Activated CD4-positive, alpha-beta T cell treated with anti-CD3 and anti-CD28 coated beads, Interleukin-2, amount 50 U/mL, for 4 hours (primary cell): ENCODE measurements at places on chromosomes 1 and 21.

- DNase-seq: peak; percentile 28
These were observed 556 bp downstream of the GMEB1 start for GRCh38 chr1:28668956-28669723.

DNA sequence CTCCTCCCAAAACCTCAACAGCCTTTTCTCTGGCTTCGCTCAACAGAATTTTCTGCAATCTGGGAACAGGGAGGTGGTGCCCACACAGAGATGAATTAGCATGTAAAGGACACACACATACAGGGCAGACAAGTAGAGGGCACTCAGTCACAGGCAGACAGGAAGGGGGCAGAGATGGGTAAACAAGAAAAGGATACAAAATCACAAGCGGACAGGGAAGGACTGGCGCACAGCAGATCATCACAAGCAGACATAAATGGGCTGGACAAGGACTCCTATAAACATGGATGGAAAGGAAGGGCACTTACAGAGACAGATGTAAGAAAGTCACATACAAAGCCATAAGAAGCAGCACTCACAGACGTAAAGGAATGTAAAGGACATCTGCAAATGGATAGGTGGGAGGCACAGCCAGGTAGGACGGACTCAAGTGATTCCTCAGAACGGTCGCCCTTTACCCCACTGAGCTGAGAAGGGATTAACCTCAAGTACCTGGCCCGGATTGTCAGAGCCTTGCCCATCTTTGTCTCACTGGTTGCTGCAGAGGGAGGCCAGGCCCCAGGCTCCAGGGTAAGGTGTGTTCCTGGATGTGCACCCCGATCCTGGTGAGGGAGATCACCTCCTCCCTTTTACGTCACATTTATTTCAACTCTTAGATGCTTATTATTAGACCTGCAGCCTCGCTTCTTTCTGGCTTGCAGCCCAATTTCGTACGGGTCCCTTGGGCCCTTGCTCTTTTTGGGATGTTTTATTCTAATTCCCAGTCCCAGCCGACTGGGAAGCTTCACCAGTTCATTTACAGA is 836 bp upstream of the PRCC start:
- no peak for DNase-seq

DNA sequence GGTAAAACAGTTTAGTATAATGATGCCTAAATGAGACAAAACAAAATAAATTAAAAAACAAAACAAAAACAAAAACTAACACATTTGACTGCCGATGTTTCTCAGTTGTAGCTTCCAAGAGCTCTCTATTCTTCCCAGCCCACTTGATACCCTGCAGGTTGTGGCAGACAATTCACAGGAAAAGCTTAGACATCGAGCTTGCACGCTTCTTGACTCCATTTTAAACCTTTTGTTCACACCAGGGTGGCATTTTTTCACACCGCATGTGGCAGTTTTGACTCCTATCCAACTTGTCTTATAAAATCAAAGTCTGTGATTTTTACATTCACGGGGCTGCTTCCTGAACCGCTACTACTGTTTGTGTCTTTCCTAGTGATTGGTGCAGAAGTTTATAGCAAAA is 575.9 kb downstream of the USP25 start:
- DNase-seq: no peak

- no peak for DNase-seq
These were observed 7.0 kb upstream of the GREM2 start for GRCh38 chr1:240618946-240619345.

- DNase-seq: no peak
These were observed 8.0 kb downstream of the PLXNA2 start for GRCh38 chr1:208235982-208236761.
